ENCODE measurements at places on chromosomes 7 and 10. TPM values are rescaled to one million over a fixed set of nuclear protein-coding genes. Genes with fewer than 3 reads are reported as not detected.
A peak's percentile ranks its signal among the peaks of the same experiment; 100 is the strongest.

- DNase-seq: peak; percentile 84
These were observed 14.3 kb downstream of the CPA1 start for GRCh38 chr7:130394421-130395195.

DNA sequence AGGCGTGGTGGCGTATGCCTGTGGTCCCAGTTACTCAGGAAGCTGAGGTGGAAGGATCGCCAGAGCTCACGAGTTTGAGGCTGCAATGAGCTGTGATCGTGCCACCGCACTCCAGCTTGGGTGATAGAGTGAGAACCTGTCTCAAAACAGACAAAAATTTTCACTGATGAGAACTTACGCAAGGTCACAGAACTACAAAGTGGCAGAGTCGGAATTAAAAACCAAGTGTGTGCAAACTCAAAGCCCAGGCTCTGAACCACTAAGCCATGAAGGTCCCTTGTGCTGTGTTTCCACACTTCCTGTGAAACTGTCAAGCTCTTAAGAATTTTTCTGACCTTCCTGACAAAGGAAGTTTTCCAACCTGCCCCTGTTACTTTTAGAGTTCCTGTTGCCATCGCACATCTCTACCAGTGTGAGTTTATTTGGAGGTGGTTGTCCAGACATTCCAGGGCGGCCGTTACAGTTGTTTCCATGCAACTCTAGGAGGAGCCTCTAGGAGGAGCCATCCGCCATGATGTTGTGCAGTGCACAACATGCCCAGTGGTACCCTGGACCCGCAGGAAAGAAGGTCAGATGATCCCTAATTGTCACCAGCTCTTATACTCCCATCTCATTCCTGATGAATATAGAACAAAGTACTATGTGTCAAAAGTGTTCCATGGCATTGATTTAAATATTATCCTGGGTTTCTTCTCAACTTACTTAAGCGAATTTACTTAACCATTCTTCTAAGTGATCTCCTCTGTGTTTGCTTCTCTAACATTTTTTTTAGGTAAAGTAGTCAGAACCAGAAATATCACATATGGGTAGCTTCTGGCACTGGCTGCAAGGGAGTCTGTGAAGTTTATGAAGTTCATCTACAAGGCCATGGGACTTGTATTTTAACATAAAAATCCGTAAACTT lies 49.0 kb upstream of the LYZL1 start:
- no peak for DNase-seq

The HOXA3 gene
- 14.3 TPM for total RNA-seq

- no peak for DNase-seq
These were observed 365.3 kb upstream of the SHH start for GRCh38 chr7:156177422-156178055.

The SPAM1 gene
- not detected for total RNA-seq

The ELFN1 gene
- 0.27 TPM for total RNA-seq

DNA sequence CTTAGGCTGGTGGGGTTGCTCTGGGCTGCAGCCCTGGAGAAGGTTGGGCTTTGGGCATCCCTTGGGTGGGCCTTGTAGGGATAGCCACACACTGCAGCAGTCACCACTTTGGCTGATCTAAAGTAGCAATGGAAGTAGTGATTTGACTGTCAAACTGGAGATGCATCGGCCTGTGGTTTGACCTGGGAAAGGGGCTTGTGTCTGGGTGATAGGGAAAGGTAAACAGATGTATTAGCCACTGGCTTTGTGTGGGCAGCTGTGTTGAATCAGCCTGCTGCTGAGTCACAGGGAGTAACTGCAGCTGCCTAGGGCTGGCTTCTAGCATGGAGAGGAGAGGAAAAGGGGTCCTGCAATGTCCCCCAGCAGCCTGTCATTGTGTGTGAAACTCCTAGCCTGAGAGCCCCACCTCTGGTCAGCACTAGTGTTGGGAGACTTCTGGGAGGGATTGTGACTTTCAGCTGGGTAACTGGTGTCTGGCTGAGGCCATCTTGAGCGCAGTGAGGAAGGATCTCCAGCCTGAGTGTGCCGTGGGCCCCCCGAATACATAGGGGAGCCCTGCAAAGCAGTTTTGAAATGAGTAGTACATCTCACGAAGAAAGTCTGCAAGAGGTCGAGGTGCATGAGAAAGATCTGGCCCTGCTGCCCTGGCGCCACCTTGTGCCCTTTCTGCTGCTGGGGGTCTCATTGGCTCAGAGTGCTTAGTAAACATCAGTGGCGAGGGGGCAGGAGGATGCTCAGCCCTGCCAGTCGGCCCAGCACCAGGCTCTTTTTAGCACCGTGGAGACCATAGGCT lies 117.3 kb downstream of the FANK1 start:
- no peak for DNase-seq

Data from hematopoietic multipotent progenitor cell (in vitro differentiated cells).